NCI-H2081 treated with DMSO at 0.1 percent for 48 hours (cell line): ENCODE measurements at places on chromosomes 7 and 10.

DNA sequence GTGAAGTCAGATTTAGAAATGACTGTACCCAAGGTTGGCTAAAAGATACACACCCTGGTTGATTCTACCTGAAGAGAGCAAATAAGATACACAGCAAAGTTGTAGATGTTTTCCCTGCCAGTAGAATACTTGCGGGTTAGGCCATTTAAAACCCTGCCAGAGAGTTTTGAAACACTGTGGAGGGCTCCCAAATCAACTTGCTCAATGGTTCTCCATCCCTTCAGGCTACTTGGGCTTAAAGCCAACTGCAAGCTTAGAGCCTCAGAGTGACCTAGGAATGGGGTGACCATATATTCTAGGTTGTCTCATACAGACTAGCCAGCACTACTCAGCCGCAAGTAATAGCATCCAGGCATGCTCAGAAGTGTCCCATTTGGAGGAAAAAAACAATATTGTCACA, 10.0 kb downstream of the CAV1 start:
- no peak for DNase-seq

DNA sequence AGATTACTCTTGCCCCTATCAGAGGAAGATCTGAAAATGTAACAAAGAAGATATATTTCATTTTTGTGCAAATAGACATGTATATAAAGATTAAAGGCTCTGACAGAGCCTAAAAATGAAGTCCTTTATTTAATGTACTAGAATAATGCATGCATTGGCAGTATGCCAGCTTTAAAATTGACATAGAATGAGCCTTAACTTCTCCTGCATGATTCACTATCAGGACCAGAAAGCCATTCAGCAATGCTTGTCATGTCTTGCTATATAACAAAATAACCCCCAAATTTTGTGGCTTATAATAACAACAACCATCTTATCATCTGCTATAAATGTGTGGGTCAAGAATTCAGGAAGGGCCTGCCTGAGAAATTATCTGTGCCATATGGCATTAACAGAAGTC, 411.9 kb downstream of the GRM8 start:
- DNase-seq, result no peak

DNA sequence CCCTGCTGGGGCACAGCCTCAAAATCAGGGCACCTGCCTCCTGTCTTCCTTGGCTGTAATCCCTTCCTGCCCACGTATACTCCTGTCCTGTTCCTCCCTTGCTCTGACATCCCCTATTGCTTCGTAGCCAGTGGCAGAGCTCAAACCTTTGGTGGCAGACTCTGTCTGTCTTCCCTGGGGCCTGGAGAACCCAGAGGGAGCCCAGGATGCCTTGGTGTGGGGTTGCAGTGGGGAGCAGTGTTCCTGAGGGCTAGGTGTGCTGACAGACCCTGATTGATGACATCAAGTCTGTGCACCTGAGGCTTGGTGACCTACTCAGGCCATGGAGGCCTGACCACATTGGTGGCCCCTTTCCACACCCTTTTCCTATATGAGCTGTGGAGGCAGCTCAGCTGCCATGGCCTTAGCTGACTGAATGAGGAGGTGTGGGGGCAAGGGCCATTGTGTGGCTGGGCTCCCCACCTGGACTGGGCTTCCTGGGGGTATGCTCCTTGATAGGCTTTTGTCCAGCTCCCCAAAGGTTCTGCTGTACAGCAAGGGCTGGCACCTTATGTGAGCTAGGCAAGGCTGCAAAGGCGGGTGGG, 5.4 kb upstream of the GCK start:
- DNase-seq, result no peak

GRCh38 chr7:51340936-51341335, 24.3 kb upstream of the COBL start:
- no peak for DNase-seq

GRCh38 chr10:119521443-119522204, 20.9 kb downstream of the RGS10 start:
- no peak for DNase-seq

DNA sequence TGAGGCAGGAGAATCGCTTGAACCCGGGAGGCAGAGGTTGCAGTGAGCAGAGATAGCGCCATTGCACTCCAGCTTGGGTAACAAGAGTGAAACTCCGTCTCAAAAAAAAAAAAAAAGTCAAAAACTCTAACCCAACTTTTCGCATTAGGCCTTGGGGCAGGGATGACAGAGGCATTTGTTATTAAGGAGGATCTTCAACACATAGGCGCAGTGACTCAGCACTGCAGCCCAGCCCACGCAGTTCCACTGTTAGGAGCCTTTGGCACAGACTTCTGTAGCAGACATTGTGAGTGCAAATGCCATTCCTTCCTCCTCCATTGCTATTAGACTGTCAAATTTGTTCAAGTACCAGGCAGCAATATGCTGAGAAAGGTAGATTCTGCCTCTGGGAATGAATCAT, 43.1 kb upstream of the KLHL7 start:
- no peak for DNase-seq

GRCh38 chr7:134856691-134857090, 77.3 kb downstream of the CALD1 start:
- no peak for DNase-seq

DNA sequence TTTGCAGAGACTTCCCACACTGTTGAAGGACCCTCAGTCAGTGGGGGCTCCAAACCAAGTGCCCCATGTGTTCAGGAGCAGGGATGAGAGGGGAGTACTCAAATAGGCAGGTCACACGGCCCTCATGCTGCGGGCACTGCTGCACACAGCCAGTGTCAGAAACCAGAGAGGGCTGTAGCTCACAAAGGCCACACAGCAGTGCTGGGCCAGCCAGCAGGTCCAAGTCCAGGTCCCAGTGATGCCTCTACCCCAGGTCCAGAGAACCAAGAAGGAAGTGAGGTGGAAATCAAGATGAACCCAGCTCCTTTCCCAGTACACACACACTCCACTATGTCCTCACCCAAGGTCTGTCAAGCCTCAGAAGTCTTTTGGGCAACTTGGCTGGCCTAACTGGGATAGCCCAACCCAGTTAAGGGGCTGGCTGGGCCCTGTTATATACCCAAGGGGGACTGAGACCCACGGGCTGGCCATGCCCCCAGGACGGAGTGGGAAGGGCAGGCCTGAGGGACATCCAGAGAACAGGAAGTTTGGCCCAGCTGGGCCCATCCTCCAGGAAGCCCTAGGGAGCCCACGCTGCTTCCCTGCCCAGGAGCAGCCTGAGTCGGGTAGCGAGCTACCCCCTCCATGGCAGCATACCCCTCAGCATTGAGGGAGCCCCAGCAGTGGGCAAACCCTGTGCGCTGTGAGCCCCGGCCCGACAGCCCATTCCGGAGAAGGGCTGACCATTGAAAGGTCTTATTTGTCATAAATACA, 24.3 kb downstream of the GRID1 start:
- DNase-seq, result no peak

DNA sequence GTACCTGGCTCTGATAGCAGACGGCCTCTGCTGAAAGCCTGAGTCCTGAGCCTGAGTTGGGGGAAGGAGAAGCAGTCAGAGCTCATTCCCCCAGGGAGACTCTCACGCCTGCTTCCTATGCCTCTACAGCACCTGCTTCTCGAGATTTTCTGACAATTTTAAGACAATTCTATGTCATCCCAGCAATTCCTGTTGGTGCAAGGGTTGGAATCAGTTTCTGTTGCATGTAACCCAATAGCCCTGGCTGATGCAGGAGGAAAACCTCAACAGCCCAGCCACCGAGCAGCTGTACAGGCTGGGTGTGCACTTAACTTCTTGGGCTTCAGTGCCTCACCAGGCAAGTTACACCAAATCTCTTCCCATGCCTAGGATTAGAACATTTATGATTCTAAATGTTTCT, 134.7 kb downstream of the GLI3 start:
- DNase-seq, result no peak

DNA sequence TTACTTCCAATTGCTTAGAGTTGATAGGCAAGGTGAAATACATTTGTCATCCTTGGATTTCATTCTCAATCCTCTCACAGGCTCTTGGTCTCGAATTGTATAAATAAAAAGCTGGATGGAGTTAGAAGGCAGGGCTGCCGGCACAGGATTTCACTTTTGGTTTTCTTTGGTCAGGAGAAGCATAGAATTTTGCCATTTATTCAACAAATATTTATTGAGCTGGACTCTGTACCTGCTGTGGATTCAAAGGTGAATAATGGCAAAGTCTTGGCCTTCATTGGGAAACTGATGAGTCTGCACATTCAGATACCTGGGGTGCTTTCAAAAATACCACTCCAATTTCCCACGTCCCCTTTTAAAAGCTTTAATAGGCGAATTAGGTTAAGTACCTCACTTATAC, 49.7 kb downstream of the PDK4 start:
- no peak for DNase-seq

- DNase-seq, result no peak
These were observed 38.0 kb downstream of the FAM149B1 start for GRCh38 chr10:73205890-73206289.

- DNase-seq, result no peak
These were observed 14.2 kb upstream of the PFKP start for GRCh38 chr10:3053155-3053554.

DNA sequence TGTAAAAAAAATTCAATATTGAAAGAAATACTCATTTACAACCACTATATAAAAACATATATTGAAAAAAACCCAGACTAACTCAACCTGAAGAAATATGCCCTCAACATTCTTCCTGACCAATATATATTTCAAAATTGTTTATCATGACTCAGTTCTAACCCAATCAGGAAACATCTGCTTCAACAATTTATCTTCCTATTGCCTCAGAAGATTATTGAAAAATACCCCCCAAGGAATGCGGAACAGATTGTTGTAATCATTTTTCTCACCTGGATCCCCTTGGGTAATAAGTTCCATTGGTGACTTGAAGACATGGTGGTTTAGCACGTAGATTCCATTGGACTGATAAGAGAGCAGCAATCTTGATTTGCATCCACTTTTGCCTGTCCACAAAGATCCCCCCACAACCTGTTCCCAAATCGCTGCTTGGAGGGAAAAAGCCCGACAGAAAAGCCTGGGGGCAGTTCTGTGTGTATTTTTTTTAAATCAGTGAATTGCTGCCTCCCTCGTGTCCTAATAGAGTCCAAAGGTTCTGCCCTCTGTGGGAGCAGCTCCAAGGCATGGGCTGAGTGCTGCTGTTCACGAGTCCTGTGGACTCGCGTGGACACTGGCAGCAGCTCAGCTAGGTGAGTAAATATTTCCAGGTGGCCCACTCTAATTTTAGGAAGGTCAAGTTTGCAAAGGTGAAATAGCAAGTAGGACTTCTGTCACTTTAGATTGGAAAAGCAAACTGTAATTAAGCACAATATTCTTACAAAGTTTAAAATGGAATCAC, 5.9 kb upstream of the INHBA start:
- DNase-seq, result no peak

GRCh38 chr7:33806298-33807154, 98.8 kb upstream of the BMPER start:
- no peak for DNase-seq

GRCh38 chr7:148793590-148793989, 90.5 kb downstream of the EZH2 start:
- no peak for DNase-seq
